ENCODE measurements at places on chromosomes 1 and 21.

- no peak for DNase-seq
Observed at GRCh38 chr1:47663286-47663685, 225.4 kb downstream of the FOXD2 start.

GRCh38 chr1:238226810-238227209 lies 336.1 kb upstream of the ZP4 start:
- no peak for DNase-seq

DNA sequence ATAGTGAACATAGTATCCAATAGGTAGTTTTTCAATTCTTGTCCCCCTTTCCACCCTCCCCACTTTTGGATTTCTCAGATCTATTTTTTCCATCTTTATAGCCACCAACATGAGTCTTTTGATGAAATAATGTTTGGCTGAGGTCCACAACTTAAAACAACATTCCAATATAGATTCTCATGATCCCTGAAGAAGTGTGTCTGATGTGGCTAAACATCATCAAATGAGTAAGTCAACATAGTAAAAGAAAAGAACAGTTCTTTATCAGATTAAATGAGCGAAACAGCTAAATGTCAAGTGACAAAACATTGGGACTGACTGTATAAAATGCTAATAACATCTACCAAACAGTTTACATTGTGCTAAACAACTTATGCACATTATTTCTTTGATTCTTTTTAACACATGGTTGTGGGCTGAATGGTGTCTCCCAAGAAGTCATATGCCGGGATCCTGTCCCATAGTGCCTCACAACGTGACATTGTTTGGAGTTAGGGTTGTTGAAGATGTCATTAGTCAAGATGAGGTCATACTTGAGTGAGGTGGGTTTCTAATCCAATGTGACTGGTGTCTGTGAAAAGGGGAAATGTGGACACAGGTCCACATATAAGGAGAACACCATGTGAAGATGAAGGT lies 453.6 kb downstream of the LTN1 start:
- no peak for DNase-seq

GRCh38 chr1:15402809-15403450 lies 6.8 kb upstream of the EFHD2 start:
- DNase-seq: no peak

DNA sequence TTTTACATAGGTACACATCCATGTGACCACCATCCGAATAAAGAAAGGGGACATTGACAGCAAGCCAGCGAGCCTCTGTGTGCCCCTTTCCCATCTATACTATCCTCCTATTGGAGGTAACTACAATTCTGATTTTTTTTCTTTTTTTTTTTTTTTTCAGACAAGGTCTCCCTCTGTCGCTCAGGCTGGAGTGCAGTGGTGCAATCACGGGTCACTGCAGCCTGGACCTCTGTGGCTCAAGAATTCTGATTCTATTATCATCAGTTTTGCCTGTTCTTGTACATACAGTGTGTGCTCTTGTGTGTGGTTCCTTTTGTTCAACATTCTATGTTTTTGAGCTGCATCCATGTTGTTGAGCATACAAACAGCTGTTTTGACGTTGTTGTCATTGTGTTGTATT lies 56.0 kb upstream of the SRSF10 start:
- DNase-seq: no peak

DNA sequence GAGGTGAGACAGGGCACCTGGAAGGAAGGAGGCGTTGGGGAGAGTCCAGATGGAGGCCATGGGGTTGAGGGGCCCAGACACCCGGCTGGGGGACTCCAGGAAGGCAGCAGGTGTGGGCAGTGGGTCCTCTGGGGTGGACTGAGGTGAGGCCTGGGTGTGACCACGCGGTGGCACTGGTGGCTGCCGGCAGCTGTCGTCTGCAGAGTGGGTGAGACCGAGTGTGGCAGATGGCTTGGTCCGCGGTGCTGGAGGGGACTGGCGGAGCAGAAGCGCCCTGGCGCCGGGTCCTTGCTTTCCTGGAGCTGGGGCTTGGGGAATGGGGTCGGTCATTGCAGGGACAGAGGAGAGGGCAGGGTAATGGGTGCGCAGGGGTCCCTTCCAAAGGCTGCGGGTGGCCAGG lies 12.5 kb downstream of the AGRN start:
- peak; percentile 36 for DNase-seq

DNA sequence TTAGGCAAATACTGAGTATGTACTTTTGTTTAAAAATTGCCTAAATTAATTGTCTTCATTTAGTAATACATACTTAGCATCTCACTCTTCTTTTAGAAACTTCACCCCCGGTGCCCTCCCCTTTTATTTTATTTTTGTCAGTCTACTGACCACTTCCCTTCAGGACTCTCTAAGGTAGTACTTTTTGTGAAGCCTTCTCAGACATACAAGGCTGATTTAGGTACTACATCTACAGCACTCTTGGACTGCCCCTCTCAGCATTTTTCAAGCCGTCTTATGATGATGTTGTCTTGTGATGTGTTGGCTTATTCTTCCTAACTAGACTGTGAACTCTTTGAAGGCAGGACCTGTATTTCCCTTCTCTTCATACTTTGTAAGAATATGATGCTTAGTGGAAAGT lies 24.7 kb downstream of the RPS6KC1 start:
- DNase-seq: no peak

DNA sequence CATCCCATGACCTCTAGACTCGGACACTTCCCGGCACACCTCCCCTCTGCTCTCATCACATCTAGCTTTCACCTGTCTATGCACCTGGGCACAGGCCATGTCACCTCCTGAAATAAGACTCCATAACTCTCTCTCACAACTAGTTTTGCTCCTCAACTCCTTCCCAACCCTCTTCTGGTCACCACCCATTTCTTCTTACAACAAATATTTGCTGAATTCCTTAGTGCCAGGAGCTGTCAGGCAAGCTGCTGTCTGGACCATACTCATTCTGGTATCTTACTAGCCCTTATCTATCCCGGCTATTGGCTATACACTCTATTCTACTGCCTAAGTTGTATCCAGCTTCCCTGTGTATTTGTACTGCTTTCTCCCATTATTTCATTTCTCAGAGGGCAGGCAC lies 49.1 kb downstream of the LRRC71 start:
- DNase-seq: no peak

DNA sequence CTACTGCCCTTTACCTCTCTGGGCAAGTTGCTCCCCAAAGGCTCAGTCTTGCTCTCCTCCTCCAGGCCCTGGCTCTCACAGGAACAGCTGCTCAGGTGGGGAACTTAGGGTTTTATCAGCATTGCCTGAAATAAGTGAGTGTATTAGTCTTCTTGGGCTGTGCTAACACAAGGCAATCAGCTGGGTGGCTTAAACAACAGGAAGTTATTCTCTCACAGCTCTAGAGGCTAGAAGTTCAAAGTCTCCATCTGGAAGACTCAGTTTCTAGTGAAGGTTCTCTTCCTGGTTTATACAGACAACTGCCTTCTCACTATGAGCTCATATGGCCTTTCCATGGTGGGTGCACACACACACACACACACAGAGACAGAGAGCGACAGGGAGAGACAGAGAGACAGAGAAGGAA lies 2.8 kb upstream of the CD1C start:
- DNase-seq: no peak

DNA sequence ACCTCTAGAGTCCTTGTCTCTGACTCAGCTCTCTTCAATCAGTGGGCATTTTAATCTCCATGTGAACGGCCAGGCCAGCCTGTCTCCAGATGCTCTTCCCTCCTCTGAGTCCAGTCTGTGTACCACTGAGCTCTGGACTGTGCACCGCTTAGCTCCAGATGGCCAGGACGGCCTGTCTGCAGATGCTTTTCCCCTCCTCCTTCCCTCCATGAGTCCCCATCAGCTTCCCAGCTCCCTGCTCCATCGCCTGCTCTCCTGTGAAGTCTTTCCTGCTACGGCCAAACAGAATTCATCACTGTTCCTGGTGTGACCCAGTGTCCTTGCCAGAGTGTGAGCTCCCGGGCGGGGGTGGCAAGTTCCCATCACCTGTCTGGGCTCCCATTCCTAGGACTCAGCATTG lies 42.0 kb downstream of the STUM start:
- DNase-seq: no peak

Measured in NCI-H1105 (cell line).